ENCODE measurements at places on chromosomes 16 and 17. TPM values are rescaled to one million over a fixed set of nuclear protein-coding genes. Genes with fewer than 3 reads are reported as not detected.

DNA sequence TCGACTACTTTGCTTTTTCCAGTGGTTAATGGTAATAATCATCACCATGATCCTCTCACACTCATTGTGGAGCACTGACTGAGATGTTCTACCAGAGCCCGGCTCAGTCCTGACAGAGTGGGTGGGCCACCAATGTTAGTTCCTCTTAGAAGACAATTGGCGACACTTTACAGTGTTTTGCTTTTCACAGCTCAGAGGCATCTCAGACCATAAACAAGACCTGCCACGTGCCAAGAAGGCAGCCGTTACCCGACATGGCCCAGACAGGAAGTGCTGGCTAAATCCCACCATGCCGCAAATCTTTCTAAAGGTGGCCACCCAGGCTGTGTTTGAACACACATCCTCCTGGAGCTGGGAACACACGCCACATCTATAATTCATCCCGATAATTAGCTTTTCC lies 103.7 kb downstream of the XYLT1 start:
- no peak for DNase-seq

DNA sequence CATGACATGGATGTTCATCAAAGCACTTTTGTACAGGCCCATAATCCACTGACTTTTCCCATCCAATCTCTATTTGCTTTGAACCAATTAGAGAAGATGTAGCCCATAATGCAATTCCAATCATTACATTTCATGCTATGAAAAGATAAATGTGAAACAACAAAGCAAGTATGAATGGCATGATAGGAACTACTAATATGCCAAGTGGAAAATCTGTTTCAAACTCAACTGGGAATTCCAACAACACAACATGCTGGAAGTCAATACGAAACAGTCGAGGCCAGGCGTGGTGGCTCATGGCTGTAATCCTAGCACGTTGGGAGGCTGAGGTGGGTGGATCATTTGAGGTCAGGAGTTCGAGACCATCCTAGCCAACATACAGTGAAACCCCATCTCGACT lies 39.6 kb upstream of the TMEM97 start:
- DNase-seq: no peak

DNA sequence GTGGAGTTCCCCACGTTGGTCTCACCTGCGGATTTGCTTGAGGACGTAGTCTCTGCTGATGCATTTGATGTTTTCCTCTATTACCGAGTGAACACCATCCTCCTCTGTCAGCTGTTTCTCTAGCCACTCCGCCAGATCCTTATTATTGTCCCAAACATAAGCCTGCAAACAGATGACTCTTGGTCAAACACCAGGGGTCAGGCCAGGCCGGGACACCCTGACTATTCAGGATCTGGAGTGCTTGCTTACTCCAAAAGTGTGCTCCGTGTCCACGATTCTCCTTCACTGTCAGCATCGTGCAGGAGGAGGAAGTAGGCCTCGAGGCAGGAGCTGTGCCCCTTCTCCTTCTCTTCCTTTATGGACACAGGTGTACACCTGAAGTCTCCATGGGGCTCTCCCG lies 140.2 kb downstream of the AATF start:
- DNase-seq: no peak

DNA sequence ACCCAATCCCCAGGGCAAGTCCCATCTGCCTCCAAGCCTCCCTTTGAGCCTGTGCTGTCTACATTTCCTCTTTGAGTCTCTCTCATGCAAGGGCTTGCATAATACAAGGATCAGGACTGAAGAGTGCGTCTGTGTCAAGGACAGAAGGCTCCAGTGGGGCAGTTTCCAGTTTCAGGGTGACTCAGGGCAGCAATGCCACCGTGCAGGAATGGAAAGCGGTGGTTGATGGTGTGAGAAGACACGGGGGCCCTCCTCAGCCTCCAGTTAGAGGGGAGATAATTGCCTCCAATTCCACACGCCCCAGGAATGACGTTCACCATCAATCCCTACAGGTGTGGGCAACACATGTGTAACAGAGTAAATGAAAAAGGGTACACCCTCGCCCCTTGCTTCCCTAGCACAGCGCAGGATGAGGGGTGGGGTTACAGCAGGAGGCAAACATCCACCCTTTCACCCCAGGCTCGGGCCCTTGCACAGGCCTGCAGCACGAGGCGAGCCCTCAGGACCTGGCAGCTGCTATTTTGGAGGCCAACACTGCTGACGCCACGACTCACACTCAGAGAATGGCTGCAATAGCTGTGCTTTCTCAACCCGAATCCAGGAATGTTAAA lies 24.8 kb upstream of the SLC25A19 start:
- DNase-seq: no peak

DNA sequence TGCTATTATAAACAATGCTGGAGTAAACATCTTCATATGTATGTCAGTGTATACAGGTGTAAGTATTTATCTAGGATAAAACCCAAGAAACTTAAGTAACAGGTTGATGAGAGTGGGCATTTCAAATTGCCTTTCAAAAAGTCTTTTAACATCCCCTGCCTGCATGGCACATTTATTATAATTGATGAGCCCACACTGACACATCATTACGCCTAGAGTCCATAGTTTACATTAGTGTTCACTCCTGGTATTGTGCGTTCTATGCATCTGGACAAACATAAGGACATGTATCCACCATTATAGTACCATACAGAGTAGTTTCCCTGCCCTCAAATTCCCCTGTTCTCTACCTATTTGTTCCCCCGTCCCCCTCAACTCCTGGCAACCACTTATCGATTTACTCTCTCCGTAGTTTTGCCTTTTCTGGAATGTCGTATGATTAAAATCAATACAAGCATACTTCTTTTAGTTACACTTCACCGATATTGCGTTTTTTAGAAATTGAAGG lies 53.7 kb downstream of the NACA2 start:
- DNase-seq: no peak

GRCh38 chr17:51362811-51363585 lies 102.7 kb downstream of the UTP18 start:
- no peak for DNase-seq

Gene NAGS
- total RNA-seq: 0.78 TPM

Gene HSPB9
- total RNA-seq: not detected

Gene DHRS7C
- total RNA-seq: not detected

Gene MEIOC
- total RNA-seq: 0.47 TPM

Gene ACD
- 17.6 TPM for total RNA-seq
